ENCODE measurements at places on chromosomes 1 and 21.

GRCh38 chr1:181222972-181223505 is 134.5 kb downstream of the IER5 start:
- no peak for DNase-seq

GRCh38 chr1:230693221-230693620 is 20.7 kb downstream of the AGT start:
- DNase-seq = no peak

- DNase-seq = no peak
These were observed 2.1 kb downstream of the KCNK2 start for GRCh38 chr1:215084621-215085020.

DNA sequence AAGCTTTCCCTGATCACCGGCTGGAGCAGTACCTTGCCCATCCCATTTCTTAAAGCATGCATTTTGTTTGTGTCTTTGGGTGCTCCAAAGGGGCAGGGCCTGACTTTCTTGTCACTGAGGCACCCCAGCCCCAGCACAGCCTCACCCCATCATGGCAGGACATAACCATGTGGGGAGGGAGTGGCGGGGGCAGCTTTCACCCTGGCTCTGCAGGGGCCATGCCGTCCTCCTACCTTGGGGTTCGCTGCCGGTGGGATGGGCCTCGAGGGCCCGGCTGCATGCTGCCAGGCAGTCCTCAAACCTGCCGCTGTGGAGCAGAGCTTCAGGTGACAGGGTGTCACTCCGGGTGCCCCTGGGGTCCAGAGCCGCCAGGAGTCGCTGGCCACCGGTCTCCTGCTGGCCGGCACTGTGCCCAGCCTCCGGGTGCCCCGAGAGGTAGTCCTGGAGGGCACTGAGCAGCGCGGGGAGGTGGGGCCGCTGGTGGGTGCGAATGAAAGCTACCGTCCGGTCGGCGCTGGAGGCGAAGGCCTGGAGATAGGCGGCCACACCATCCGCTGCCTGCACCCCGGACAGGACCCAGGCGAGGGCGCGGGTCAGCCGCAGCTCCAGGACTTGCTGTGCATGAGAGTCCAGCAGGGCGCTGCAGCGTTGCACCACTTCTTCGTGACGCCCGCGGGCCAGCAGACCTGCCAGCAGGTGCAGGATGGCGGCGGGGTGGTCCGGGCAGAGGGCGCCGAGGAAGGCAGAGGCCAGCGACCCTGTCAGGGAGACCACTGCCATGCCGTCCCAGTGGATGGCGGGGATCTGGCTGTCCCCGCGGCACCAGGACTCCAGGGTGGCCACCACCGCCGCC is 1.5 kb downstream of the TTC34 start:
- no peak for DNase-seq

GRCh38 chr1:118116909-118117308 is 68.1 kb downstream of the SPAG17 start:
- DNase-seq = no peak

DNA sequence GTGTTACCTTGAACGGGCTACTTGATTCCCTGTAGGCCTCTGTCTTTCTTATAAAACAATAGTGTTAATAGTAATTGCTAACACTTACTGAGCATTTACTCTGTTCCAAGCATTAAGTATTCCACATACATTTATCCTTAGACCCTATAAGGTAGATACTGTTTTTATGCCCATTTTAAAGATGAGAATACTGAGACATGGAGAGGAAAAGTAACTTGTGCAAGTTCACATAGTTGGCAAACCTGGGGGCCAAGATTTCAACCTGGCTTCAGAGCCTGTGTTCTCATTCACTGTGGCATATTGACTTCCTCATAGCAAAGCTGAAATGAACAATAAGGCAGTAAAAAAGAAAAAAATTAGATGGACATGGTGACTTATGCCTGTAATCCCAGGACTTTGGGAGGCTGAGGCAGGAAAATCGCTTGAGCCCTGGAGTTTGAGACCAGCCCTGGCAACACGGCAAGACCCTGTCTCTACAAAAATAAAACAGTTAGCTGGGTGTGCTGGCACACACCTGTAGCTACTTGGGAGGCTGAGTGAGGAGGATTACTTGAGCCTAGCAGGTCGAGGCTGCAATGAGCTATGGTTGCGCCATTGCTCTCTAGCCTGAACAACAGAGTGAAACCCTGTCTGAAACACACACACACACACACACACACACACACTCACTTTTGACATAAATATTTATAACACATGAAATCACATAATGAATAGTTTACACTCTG is 19.6 kb upstream of the HMGN2 start:
- DNase-seq = no peak

DNA sequence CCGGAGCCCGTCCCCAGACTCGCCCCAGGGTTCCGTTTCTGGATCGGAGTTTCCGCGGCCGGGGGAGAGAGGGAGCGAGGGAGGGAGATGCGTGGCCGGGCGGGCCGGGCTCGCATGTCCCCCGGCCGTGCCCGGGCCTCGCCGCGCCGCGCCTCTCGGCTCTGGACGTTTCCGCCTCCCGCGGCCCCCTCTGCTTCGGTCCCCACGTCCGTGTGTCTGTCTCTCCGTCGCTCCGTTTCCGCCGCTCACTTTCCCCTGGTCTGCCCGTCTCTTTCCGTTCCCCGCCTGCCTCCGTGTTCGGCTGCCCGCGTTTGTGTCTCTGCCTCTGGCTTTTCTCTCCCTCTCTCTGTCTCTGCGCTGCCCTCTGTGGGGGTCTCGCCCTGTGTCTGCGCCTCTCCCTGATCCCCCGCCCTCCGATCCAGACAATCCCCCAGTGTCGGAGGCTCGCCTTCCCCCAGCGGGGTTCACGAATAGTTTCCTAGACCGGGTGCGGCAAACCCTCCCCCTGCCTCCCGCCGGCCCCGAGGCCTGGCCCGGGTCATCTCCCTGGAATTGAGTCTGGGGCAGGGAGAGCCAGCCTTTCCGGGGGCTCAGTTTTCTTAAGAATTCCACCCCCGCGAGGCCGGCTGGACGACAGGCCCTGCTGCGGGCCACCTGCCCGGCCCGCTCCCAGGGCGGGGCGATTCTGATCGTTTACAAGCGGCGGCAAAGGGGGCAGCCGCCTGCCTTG is 735 bp downstream of the NBL1 start:
- DNase-seq = no peak

GRCh38 chr1:119964673-119965363 is 68.5 kb upstream of the ADAM30 start:
- no peak for DNase-seq

- DNase-seq = no peak
These were observed 72.8 kb downstream of the XCL2 start for GRCh38 chr1:168470901-168471431.

DNA sequence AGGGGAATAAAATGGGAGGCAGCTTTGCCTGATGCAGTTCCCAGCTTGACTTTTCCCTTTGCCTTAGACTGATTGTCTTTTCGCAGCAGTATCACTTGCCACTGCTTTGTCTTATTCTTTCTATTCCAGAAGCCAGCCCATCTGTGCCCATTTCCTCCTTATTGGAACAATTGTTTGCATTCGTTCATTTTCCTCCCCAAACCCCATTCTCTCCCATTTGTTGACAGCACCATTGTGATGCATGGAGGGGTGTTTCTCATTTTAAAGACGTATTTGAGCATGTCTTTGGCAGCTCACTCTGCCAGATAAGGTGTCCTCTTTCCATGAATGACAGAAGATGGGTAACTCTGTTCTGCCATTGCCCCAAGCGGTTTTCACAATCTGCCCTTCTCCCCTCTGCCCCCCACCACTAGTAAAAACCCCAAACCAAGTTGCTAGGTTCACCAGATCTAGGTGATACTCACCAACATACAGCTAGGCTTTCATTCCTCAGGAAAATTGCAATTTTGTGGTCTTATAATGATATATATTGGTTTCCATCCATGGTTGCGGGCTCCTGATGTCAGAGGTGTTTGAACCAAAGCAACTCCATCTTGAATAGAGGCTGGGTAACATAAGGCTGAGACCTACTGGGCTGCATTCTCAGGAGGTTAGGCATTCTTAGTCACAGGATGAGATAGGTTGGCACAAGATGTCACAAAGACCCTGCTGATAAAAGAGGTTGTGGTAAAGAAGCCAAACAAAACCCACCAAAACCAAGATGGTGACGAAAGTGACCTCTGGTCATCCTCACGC is 30.8 kb downstream of the SERBP1 start:
- no peak for DNase-seq

DNA sequence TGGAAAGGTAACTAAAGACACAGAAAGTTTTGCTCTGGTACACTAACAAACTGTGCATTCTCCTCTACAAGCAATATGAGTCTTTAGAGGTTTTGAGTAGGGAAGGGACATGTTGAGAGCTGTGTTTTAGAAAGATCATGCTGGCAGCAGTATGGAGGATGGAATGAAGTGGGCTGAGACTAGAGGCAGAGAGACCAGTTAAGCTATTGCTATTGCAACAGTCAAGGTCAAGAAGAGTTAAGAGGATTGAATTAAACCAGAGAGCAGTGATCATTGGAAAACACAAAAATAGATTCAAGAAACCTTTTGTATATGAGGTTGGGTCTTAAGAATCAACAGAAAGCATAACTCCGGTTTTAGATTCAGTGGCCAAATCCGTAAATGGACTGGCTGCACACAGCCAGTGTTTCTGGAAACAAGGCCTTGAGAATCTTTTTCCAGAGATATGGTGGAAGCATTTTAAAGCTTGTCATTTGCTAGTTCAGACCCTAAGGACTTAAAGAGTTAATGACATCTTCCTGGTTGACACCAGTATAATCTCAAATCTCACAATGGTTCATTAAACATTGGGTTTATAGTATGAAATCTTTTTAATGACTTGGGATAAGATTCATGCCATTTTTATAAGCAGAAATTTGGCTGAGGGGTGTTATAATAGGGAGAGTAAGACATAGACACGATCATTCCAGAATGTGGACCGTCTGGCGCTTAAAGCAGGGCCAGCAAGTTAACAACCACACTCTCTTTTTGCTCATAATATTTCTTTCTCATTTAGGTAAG is 177.9 kb downstream of the NR5A2 start:
- no peak for DNase-seq

Data from CD14-positive monocyte (primary cell).